Stimulated activated CD4-positive, alpha-beta T cell treated with anti-CD3 and anti-CD28 coated beads, Interleukin-1b, Interleukin-23, amount 100 ng/mL, for 1 hour (primary cell): ENCODE measurements at places on chromosomes 4 and X.

DNA sequence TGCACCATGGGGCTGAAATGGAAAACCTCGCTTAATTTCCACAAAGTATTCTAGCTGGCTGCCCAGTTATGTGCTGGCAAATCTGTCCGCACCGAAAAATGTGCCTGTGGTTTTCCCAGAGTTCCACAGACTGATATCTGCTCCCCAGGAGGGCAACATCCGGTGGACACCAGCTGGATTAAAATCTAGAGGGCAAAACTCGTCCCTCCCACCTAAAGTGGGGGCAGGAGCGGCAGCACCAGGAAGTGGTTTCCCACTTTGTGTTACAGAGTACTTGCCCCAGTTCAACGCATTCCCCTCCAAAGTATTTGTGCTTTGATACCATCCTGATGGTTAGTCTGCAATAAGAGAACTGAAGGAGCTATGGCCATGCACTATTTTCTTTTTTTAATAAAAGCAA, 187.6 kb downstream of the TSPAN5 start:
- DNase-seq = no peak

- DNase-seq = no peak
Measured at GRCh38 chr4:38181286-38181685, 221.1 kb downstream of the PTTG2 start.

DNA sequence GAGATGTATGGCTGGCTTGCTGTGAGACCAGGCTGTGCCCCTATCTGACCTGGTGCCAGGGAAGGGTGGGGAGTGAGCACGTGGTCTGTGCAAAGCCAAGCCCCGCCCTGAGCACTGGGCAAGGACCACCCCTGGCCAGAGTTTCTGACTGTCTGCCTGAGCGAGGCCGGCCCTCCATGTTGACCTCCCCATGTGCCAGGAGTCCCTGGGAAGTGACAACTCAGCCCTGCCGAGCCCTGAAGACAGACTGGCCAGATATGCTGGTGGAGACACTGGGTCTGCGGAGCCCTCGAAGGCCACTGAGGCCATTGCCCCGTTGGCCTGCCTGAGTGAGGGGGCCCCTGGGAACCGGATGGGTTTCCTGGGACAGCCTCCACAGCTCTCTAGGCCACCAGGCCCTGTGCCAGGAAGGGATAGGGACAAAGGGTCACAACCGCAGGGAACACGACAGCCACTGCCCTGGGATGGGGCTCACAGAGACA, 7.1 kb upstream of the BGN start:
- DNase-seq = no peak

DNA sequence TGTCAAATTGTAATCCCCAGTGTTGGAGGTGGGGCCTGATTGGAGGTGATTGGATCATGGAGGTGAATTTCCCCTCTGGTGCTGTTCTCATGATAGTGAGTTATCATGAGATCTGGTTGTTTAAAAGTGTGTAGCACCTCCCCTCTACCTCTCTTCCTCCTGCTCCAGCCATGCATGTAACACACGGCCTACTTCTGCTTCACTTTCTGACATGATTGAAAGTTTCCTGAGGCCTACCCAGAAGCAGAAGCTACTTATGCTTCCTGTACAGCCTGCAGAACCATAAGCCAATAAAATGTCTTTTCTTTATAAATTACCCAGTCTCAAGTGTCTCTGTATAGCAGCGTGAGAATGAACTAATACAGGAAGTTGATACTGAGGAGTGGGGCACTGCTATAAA, 61.7 kb upstream of the DDX60 start:
- no peak for DNase-seq

- DNase-seq = no peak
Measured at GRCh38 chr4:17188547-17189400, 290.3 kb upstream of the LDB2 start.

GRCh38 chr4:86834901-86835300, 14.3 kb downstream of the SLC10A6 start:
- DNase-seq = no peak

- DNase-seq = no peak
Measured at GRCh38 chr4:174581901-174582300, 59.6 kb upstream of the HPGD start.

DNA sequence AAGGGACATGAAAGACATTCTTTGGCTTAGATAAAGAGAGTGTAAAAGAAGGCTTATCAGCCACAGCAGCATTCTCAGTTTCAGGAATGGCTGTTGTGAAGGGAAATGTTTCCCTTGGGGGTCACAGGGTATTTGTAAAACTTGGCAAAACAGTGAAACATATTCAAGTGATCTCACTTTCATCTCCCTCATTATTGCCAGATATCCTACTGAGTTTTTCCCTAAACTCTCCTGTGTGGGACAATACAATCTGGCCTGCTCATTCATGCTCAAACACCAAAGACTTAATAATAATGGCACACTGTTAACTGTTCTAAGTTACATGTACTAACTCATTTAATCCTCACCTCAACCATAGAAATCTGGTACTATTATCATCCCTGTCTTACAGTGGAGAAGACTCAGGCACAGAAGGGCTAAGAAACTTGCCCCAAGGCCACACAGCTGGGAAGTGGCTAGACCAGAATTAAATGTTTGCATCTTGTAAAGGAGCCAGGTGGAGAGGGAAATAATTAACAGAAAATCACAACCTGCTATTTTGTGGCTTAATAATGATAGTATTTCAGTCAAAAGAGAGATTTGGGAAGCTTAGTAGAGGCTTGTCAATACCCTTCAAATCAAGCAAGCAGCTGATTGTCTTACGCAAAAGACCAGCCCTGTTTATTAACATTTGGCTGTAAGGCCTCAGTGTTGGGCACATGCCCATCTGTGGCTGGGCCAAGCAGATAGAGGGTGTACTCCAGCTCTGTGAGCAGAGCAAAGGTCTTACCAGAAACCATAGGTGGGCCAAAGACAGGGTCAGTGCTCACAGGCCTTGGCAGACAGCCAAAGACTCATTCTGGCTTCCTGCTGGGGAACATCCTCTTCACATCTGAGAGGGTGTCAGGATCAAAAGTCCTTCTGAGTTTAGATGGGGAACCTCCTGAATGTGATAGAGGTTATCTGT, 17.3 kb downstream of the SMPX start:
- no peak for DNase-seq

- no peak for DNase-seq
Measured at GRCh38 chr4:153852501-153852900, 63.6 kb upstream of the SFRP2 start.

DNA sequence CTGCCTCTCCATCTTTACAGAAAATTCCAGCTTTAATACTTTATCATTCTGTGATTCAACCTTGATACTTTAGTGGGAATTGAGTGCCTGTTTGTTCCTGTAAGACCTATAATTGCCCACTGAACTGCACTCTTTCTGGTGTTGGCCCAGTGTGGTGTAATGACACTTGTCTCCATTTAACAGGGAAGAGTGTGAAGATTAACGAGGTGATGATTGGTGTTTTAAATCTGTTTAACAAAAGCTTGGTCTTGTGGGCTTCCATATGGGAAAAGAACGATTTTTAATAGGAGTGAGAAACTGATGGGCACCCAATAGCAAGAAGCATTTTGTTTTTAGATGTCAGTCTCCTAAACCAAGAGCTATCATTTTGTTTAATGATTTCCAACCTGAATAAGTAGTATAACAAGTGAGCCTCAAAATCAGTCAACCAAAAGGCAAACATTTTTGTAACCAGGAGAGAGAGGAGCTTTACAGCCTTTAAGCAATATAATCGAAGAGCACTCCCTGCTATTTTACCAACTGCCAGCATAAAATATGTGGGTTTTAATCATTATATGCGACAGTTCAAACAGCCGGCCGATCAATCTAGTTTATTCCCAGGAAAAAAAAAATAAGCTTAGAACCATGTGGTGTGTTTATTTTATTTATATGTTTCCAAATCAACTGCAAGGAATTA, 50.2 kb downstream of the SUPT20HL1 start:
- DNase-seq = no peak
